ENCODE measurements at places on chromosomes 13 and 19. TPM values are rescaled to one million over a fixed set of nuclear protein-coding genes. Genes with fewer than 3 reads are reported as not detected.

Gene CILP2
- total RNA-seq: 0.14 TPM

Gene CYP4F8
- total RNA-seq: not detected

Gene BABAM1
- total RNA-seq: 93.4 TPM

Gene KIR2DL4
- not detected for total RNA-seq

Gene BORA
- total RNA-seq: 15.3 TPM

Gene CUL4A
- total RNA-seq: 126 TPM

Gene TMEM272
- total RNA-seq: not detected

Gene ZNF611
- total RNA-seq: 16.2 TPM

Gene MYPOP
- total RNA-seq: 2.0 TPM

Gene ALOX5AP
- 3.3 TPM for total RNA-seq

Gene PRR22
- 0.86 TPM for total RNA-seq

Gene BCL3
- total RNA-seq: 15.3 TPM

Gene B3GNT3
- not detected for total RNA-seq

Gene UHRF1
- total RNA-seq: 2.8 TPM

Gene LRG1
- under 0.01 TPM for total RNA-seq

Gene RGL3
- 1.4 TPM for total RNA-seq

Gene ARHGAP33
- total RNA-seq: 5.0 TPM

Gene ZNF541
- total RNA-seq: not detected

Gene ZNF560
- total RNA-seq: 2.8 TPM
